ENCODE measurements at places on chromosomes 6 and 20. TPM values are rescaled to one million over a fixed set of nuclear protein-coding genes. Genes with fewer than 3 reads are reported as not detected.

The ZSCAN26 gene
- total RNA-seq, result 17.4 TPM

The B4GALT5 gene
- total RNA-seq, result 24.2 TPM

The SNAI1 gene
- total RNA-seq, result 3.6 TPM

The TP53INP2 gene
- total RNA-seq, result 72.7 TPM

The HLA-DQB2 gene
- not detected for total RNA-seq

The MUC22 gene
- not detected for total RNA-seq

Data from right cardiac atrium (tissue), 5 donors.